Stimulated activated CD4-positive, alpha-beta T cell treated with anti-CD3 and anti-CD28 coated beads, Interleukin-12 subunit alpha, Interleukin-12 subunit beta, amount 100 ng/mL, for 48 hours (primary cell): ENCODE measurements at places on chromosomes 6 and 20.

DNA sequence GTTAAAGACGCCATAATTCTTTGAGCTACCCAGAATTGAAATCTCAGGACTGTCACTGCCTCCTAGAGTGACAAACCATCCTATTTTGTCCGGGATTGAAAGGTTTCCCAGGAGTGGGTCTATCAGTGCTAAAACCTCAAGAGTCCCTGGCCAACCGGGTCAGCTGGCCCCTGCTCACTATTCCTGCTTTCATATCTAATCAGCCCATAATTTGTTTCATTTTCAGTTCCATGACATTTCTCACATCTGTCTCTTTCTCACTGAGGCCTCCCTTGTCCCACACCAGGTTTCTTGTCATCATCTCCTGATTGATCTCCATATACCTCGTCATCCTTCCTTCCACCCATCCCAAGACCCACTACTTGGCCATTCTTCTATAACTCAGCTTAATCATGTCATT lies 98.2 kb downstream of the SLC35B3 start:
- DNase-seq = no peak

- DNase-seq = no peak
These were observed 80.9 kb downstream of the REPS1 start for GRCh38 chr6:138907167-138907566.

- DNase-seq = no peak
These were observed 104.9 kb upstream of the LGSN start for GRCh38 chr6:63424636-63425035.

GRCh38 chr6:38187811-38188590 lies 368.5 kb downstream of the ZFAND3 start:
- no peak for DNase-seq

DNA sequence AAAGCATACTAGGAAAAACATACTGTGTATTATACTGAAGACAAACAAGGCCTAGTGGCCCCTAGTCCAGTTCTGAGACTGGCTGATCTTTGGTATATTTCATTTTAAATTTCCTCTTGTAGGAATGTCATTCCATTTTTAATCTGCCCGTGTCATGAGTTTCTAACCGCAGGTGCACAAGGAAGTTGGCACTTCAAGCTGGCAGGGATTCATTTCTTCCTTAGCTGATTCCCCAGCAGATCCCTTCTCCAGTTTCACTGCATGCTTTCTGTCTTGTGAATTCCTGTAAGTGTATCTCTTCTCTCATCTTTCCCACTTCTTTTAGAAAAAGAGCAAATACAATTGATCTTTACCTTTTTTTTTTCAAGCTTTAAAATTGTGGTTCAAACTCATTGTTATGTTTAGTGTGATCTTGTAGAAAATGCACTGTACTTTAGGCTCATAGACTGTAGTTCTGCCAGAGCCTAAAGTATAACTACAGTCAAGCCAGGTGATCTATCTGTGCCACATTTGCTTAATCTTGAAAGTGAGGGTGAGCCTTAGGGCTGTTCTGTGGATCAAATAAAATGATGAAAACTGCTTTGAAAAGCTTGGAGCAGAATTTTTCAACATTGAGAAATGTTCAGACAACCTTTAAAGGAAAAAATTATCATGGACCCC lies 37.0 kb downstream of the RNF217 start:
- DNase-seq = no peak

GRCh38 chr6:70270287-70271005 lies 32.4 kb downstream of the COL9A1 start:
- DNase-seq = no peak

- no peak for DNase-seq
These were observed 85.0 kb upstream of the PMEPA1 start for GRCh38 chr20:57794600-57795341.

- no peak for DNase-seq
These were observed 37.2 kb downstream of the CST9L start for GRCh38 chr20:23530937-23531567.
